ENCODE measurements at places on chromosomes 3 and 15.

- DNase-seq: peak; percentile 57
Observed at GRCh38 chr3:107676469-107677309, 153.9 kb downstream of the BBX start.

DNA sequence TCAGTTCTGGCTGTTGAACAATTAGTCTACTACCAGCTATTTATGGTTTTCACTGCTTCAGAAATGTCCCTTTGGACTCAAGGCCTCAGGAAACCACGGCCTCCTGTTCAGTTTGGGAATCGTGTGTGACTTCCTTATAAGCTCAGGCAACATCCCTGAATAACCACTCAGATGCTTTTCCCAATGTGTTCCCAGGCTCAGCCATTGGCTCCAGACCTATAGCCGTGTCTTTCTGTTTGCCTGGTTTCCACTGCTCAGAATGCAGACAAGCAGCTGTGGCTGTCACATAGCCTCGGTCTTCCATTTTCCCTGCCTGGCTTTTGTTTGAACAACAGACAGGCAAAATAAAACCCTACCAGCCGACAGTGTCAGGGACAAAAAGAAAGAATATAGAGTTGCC lies 63.2 kb upstream of the ATP2B2 start:
- no peak for DNase-seq

DNA sequence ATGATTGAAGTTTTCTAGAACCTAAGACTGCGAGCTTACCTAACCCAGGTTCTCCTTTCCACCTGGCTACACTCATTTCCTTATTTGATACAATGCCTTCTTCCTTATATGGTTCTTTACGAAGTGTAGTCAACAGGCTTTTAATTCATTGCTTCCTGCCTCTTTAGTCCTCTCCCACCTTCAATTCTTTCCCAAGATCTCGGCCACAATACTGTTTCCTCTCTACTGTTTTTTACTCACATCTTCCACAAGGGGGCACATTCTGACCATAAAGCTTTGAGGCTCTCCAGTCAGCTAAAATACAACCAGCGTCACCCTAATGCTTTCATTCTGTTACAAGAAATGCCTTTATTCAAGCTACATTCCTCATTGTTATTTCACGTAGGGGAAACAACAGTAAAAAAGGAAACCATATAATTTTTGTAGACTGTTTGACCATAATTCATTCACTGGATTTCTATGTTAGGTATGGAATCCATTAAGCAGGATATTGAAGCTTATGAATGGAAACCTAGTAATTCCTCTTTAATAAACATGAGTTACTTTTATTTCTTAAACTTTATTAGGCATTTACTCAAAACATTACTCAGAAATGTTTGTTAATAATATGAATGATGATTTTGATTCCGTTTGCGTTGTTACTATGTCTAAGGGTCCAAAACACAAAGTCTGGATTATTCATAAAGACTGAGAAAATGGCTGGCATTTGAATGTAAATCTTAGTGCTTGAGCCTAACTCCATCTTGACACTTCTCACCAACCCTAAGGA lies 29.5 kb upstream of the VEPH1 start:
- peak; percentile 74 for DNase-seq

DNA sequence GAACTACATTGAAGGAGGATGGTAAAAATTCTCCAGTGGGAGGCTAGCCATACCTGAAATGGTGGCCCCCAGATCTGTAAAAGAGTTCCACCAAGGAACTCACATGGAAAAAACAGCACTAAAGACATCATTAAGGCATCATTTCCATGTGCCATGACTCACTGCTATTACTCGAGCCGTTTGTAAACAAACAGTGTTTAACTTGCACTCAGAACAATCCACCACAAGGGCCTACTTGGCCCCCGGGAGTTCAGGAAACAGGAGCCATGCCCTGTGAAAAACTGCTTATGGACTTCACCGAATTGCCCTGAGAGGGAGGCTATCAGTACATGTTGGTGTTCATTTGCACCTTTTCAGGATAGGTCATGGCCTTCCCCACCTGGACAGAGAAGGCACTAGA lies 18.2 kb downstream of the CCR4 start:
- DNase-seq: no peak

DNA sequence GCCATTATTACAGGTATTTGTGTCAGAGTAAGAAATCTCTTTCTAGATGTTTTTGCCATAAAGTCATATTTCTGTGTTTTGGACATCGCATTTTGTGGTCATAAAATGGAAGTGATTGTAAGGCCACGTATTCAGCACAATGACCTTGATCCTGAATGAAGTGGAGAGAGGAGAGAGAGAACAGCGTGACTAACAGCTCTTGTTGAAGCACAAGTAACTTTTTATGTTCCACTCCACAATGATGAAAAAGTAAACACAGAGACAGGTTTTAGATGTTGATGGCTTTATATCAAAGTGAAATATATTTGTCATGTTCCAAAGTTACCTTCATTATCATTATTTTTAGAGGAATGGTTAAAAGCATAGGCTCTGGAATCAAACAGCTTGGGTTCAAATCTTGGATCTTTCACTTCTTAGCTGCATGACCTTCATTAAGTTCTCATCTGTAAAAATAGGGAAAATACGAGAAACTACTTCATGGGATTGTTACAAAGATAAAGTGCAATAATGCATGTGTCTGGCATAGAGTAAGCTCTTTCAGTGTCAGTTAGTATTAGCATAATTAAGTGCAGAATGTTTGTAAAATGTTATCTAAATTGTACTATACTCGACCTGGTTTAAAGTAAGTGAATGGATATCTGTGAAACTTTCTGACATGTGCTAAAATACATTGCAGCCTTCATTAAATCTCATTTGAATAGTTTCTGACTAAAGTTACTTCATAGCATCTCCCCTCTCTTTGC lies 341.5 kb upstream of the DNAJC19 start:
- DNase-seq: no peak

DNA sequence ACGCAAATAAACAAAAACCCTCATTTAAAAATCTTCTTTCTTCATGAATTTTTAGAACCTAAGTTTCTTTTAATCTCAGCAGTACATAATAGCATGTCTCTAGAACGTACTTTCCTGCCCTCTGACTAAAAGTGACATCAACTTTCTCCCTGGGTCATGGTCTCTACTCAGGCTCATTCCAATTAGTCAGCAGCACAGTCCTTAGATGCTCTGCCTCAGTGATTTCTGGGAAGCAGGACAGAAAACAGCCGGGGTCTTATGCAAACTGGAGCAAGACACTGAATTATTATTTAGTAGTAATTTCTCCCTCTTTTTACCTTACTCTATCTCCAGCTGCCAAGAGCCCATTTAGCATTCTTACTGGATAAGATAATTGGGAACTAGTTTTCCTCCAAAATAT lies 365.2 kb downstream of the TUSC7 start:
- DNase-seq: no peak

DNA sequence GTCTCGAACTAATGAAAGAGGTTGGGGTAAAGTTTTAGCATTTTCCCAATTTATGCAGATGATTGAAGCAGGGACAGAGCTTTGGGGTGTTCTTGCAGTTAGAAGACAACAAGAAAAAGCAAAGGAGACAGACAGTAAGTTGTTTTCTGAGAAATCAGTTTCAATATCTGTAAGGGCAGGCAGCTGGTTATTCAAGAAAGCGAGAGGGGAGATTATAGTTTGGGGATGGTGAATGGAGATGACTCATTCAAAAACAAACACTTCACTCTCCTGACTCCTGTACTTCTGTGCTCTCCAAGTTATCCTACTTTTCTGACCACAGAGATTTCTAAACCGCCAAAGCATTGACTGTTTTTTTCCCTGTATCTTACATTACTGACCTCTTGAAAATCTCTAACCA lies 352.0 kb downstream of the GAP43 start:
- no peak for DNase-seq

- DNase-seq: peak; percentile 10
Observed at GRCh38 chr3:107543666-107544065, 20.9 kb downstream of the BBX start.

GRCh38 chr15:25787855-25788520 lies 75.1 kb downstream of the ATP10A start:
- DNase-seq: no peak

GRCh38 chr15:47792231-47792630 lies 74.9 kb downstream of the SEMA6D start:
- no peak for DNase-seq

GRCh38 chr3:138567403-138567802 lies 26.7 kb downstream of the CEP70 start:
- DNase-seq: no peak

DNA sequence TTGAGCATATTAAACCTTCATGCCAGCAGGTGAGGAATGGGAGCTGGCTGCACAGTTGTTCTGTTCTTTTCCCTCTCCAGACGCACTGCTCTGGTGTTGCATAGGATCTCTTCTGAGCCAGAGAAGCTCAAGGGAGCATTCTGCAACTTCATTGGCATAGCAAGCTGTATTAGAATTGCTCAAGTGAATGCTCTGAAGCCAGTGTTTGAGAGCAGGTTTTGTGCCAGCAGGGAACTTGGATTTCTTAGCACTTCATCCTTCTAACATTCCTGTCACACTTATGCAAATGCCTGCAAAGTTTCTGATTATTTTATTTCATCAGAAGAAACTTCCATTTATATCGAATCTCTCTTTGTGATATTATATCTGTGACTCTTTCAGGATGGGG lies 366.6 kb downstream of the AGBL1 start:
- DNase-seq: no peak

DNA sequence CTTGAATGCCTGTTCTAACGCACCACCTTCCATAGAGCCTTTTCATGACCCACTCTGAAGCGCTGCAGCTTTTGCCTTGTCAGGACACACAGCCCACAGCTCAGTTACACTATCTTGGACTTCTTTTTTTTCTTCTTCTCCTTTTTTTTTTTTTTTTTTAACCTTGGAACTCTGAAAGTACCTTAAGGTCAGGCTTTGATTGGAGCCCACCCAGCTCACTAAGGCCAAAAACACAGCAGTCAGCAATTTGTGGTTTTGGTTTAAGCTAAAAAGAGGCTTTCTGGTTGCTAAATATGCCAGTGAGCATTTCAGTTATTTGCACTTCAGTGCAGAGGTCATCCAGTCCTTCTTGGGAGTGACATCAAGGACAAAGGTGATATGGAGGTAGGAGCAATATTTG lies 1.7 kb downstream of the SLC25A20 start:
- DNase-seq: no peak

DNA sequence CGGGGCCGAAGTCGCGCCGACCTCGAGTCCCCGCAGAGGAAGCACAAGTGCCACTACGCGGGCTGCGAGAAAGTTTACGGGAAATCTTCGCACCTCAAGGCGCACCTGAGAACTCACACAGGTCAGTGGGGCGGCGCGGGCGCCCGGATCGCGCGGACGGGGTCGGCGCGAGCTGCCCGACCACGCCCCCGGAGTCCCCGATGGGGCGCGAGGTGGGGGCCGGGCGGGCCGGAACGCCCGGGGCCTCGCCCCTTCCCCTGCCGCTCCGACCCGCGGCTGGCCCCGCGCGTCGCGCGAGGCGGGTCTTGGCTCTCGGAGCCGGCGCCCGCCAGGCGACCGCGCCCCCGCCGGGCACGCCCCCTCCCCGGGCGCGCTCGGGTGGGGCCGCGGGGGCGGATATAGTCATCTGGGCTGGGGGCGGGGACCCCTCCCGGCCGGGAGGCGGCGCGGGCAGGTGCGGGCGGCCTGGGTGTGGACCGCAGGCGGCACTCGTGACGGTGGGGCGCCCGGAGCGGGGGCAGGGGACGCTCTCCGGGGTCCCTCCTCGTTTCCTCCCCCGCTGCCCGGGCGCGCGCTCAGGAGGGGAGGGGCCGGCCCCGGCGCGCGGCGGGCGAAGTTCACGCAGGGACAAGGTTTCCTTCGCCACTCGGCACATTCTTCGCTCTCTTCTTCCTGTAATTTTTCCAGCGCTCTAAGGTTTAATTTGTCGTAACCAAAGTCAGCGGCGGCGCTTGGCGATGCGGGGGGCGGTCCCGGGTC lies 1.2 kb downstream of the KLF13 start:
- DNase-seq: no peak

DNA sequence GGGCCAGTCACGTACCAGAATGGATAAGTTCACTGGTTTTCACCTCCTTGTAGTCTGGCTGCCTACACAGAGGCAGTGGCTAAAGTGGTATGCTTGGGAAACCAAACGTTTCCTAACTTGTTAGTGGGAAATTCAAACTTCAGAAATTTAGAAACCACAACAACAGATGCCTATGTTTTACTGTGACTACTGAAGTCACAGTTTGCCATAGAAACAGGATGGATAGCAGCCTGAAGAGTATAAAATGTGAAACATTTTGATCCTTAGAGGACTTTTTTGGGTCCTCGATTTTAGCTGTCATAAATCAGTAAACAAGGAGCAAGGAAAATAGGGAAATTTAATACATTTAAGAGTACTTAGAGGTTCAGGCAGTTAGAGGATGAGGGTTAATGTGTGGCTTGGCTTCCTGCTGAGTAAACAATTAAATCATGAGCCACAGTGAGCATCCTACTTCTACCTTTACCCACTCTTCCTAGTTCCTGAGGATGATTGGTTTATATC lies 48.6 kb downstream of the CMSS1 start:
- DNase-seq: peak; percentile 58

DNA sequence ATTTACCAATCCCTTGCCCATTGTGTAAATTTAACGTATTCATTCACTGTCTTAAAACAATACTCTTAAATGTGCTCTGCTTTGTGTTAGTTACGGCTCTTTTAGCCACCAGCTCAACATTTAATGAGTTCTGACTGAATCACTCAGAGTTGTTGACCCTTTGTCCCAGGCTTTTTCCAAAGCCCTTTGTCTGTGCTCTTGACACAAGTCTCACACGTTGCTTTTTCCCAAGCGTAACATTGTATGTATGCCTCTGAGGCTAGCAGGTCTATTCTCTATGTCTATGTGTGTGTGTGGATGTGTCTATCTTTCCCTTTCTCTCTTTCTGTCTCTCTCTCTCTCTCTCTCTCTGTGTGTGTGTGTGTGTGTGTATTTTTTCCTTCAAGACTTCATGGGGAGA lies 435.4 kb upstream of the GOLIM4 start:
- no peak for DNase-seq

- DNase-seq: no peak
Observed at GRCh38 chr3:170359178-170359704, 1.7 kb downstream of the SKIL start.

Data from NCI-H1092 treated with DMSO at 0.1 percent for 48 hours (cell line).